ENCODE measurements at places on chromosomes 12 and 14.
A peak's percentile ranks its signal among the peaks of the same experiment; 100 is the strongest.

- no peak for DNase-seq
These were observed 48.8 kb downstream of the ACSM4 start for GRCh38 chr12:7352661-7353060.

- DNase-seq = peak; percentile 40
These were observed 881 bp upstream of the PUS1 start for GRCh38 chr12:131928080-131928710.

- DNase-seq = no peak
These were observed 52.0 kb downstream of the CRACR2A start for GRCh38 chr12:3700861-3701260.

GRCh38 chr12:69342421-69342820 is 5.8 kb upstream of the LYZ start:
- peak; percentile 39 for DNase-seq

GRCh38 chr14:81353691-81354323 is 46.3 kb downstream of the STON2 start:
- DNase-seq = no peak

DNA sequence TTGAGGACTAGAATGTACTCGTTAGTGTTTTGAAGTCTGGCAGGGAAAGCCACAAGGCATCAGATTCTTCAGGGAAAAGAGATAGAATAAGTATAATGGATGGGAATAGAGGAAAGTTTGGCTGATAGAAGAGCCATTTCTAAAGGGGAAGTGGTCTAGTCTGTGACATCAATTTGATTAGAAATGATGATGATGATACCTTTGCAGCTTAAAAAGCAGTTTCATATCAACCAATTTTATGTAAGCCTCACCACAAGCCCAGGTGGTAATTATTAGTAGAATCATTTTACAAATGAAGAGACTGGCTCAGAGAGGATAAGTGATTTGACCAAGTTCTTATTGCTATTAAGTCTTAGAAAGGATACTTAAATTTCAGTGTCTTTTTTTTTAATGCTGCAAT is 2.9 kb downstream of the RNF212B start:
- DNase-seq = no peak

GRCh38 chr14:63565448-63565847 is 22.3 kb upstream of the PPP2R5E start:
- no peak for DNase-seq

DNA sequence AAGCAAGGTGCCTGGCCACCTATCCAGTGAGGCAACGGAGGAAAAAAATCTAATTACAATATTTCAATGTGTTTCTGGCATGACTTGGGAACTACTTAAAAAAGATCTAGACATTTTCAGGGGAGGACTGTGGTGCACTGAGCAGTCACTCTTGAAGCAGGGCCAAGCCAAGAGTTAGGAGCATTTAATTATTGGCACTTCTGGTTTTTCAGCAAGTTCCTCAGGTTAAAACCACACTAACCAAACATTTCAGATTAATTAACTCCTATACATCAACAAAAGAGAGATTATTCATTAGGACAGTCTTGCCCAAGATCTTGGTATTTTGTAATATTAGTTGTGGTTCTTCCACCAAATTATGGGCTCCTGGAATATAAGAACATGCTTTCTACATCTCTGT is 25.6 kb downstream of the PRKAB1 start:
- no peak for DNase-seq

- no peak for DNase-seq
These were observed 133.1 kb upstream of the NUDT4 start for GRCh38 chr12:93244514-93245077.

DNA sequence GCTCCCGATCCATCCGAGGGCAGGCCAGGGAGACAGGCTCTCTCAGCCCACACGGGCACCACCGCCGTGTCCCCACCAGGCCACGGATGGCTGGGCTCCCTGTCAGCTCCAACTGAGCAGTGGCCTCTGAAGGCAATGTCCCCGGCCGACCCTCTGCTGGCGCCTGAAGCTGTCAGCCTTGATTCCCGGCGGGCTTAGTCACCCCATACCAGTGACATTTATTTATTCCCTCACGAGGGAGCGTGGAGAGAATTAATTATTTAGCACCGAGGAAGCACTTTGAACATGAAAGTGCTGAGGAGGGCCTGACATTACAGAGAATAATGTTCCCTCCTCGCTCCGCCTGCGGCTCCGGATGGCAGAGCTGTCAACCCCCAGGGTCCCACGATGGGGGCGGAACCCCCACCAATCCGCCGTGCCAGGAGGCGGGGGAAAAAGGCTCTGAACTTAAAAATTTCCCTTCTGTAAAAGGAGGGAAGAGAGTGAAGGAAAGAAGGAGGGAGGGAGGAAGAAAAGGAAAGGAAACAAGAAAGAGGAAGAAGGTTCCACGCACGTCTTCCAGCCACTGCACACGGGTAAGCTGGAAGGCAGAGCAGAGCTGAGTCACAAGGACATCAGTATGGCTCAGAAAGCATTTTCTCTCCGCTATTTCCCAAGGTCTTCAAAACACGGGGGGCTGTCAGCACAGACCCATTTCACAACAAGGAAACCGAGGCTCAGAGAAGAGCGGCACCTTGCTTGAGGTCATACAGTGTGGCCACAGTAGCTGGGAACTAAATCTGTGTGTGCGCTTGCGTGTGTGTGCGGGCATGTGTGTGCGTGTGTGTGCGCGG is 108.7 kb upstream of the NCOR2 start:
- DNase-seq = peak; percentile 77

DNA sequence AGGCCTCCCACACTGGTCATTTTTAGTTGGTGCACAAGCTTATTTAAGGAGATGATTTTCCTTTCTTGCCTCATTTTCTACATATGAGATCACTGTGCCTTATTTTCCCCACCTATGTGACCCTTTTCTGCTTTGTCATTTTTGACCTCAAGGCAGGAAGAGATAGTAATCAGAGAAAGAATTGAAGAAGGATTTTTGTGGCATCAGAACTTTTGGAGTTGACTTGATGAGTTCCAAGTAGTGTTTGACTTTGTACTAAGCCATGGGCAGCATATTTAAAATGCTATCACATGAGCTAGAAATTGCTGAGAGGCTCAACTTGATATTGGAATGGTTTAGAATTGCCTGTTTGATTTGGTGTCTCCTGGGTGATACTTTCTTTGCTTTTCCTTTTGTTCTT is 440.8 kb downstream of the AEBP2 start:
- DNase-seq = no peak

GRCh38 chr12:48687592-48687991 is 5.6 kb upstream of the KANSL2 start:
- DNase-seq = no peak

- DNase-seq = no peak
These were observed 298.1 kb downstream of the MED13L start for GRCh38 chr12:115979351-115979750.

DNA sequence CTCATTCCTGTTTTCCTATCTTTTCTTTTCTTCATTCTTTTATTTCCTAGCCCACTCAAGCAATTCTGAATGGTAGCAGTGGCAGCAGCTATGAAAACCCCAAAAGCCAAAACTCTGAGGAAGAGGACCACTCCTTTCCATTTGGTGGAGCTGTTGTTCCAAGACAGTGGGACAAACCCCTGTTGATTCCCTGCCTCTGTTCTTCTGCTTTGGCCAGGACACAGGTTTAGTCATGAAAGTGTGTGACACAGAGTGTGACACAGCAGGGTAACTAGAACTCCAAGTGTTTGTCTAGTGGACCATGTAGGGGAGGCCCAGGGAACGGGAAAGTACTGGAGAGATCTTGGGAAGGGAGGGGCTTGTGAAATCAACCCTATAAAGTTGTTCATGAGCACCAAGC is 71.1 kb downstream of the PTCSC3 start:
- no peak for DNase-seq

DNA sequence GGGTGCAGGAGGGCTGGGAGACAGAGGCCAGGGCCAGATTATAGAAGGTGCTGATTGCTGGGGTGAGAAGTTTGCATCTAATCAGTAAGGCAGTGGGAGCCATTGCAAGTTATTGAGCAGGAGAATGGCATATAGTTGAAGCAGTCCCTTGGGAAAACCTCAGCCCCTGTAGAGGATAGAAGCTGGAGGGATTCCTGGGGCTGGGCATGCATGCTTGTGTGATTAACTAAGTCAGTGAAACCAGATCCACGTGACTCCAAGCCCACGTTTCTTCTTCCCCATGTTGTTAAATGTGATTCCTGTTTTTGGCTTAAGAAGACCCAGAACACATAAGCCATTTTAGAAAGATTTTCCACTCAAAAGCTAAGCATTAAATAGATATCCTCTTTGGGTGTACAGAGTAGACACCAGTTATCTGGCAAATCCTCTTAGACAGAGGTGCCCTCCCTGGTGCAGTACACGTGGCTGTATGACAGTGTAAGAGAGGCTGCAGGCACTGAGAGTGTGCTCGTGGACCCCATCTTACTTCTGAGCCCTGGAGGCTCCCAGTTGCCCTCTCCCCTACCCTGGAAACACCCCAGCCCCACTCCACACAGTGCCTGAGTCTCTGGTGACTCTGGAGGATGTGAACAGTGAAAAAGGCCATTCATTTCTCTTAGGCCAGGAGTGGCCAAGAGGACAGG is 3.2 kb downstream of the C14orf132 start:
- DNase-seq = no peak

Data from suppressor macrophage (primary cell).